ENCODE measurements at places on chromosomes 5 and 9.

GRCh38 chr5:76000582-76000981, 82.6 kb upstream of the SV2C start:
- no peak for DNase-seq

DNA sequence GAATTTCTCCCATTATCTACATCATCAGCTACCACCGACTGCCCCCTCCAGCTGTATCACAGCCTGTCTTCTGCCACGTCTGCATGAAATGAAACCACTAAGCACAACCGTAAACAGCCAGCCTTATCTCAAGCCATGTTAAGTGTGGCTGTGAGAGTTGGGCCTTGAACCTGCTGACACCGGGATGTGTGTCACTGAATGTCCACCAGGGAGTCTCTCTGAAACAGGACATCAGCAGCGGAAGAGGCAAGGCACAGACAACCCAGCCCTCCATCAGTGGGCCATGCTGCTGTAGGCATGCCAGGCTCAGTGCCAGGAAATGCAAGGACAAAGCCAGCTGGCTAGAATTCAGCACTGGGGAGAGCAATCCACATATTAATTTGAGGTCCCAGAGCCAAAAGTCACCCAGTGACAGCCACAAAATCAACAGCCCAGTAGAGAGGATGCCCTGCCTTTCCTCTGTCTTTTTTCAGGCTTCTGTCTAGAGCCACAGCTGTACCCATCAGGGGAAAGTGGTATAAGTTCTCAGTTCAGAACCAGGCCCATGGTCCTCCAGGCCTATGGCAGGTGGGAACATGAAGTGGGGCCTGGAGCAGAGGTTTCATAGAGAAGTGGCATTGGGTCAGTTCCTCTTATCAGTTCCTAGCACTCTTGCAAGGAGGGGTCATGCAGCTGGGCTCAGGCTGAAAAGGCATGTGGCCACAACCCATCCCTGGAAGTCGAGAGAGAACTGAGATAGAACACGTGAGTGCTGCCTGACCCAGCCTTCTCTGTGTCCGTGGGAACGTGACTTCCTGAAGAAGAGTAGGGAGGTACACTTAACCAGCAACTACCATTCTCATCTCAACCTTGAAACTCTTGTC, 199.4 kb downstream of the ESM1 start:
- DNase-seq, result no peak

DNA sequence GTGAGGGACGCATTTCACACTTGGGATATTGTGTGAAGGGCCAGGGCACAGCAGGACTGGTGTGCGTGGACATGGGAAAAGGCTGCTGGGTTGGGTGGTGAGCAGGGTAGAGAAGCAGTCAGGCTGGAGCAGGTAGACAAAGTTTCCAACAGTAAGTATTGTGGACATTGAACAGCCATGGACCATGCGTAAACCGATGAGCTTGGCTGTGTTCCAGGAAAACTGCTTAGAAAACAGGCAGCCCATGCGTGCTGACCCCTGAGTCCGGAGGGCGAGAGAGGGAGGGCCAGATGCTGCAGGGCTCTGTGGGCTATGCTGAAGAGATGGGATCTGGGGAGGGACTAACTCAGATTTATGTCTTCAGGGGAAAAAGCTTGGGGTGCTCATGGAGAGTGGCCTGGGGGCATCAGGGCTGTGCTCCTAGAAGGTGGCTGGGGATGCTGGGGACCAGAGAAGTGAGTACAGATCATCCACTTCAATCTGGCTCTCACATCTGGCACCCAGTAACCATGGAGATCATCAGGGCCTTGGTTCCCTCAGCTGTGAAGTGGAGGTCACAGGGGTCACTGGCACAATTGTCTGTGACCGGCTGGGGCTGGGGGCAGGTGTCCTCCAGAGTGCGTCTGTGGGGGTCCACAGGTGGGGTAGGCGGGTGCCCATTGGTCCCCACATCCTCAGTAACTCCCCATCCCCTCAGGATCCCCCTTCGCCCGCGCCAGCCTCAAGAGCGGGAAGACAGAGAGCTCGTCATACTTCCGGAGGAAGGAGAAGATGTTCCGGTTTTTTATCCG, 93.3 kb downstream of the CACNA1B start:
- no peak for DNase-seq

DNA sequence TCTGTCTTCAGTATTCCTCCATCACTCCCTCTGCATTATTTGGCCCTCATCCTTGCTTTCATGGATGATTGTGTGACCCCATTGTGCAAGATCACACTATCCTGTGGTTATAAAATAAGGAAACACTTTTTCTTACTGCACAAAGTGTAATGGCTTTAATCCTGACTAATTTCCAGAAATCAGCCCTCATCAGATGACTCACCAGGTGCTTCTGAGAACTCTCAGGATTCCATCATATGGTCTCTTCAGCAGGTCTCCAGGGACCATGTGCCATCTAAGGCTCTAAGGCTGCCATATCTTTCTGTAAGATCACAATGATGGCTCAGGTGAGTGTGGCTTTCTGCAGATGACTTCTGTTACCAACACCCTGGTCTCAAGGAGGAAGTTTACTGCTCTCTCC, 27.3 kb upstream of the FER start:
- DNase-seq, result no peak

- DNase-seq, result no peak
These were observed 216.9 kb upstream of the TLX3 start for GRCh38 chr5:171092194-171092593.

GRCh38 chr9:135907006-135907430, 328 bp downstream of the CAMSAP1 start:
- DNase-seq, result no peak

DNA sequence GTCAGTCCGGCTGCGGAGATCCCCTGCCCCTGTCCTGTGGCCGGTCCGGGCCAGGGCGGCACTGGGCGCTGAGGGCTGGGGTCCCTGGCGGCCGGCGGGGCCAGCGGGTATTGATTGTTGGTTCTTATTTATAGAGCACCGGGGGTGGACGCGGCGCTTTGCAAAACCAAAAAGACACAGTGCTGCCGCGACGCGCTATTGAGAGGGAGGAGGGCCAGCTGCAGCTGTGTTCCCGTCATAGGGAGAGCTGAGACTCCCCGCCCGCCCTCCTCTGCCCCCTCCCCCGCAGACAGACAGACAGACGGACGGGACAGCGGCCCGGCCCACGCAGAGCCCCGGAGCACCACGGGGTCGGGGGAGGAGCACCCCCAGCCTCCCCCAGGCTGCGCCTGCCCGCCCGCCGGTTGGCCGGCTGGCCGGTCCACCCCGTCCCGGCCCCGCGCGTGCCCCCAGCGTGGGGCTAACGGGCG, 2.5 kb downstream of the LRRC26 start:
- DNase-seq, result no peak

GRCh38 chr5:34844106-34844505, 5.1 kb downstream of the TTC23L start:
- DNase-seq, result no peak

DNA sequence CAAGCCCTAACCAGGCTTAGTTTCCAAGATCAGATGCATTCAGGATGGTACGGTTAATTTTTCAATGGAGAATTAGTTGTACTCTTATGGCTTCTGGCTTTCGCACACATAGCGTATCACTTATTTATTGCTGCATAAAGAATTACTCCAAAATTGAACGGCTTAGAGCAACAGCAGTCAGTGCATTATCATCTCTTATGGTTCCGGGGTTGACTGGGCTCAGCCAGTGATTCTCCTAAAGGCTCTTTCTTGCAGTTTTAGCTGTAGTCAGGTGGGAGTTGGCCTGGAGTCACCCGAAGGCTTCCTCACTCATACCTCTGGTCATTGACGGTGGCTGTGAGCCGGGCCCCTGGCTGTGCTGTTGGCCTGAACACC, 595 bp upstream of the GRHPR start:
- no peak for DNase-seq
